ENCODE measurements at places on chromosomes 4 and X. TPM values are rescaled to one million over a fixed set of nuclear protein-coding genes. Genes with fewer than 3 reads are reported as not detected.

Gene TIGD2
- 5.9 TPM for total RNA-seq

Gene XAGE1B
- not detected for total RNA-seq

Gene HSFX2
- total RNA-seq: 0.64 TPM

Gene GPRASP1
- total RNA-seq: 3.5 TPM

Gene AFM
- total RNA-seq: not detected

Gene CXCL13
- not detected for total RNA-seq

Gene ZCCHC13
- not detected for total RNA-seq

GRCh38 chrX:20320461-20321159 lies 53.9 kb upstream of the RPS6KA3 start:
- DNase-seq: no peak

- no peak for DNase-seq
These were observed 15.4 kb upstream of the JADE1 start for GRCh38 chr4:128793859-128794672.

GRCh38 chr4:115675719-115676118 lies 562.3 kb upstream of the NDST4 start:
- no peak for DNase-seq

GRCh38 chr4:165288226-165288625 lies 39.2 kb upstream of the MSMO1 start:
- DNase-seq: no peak

DNA sequence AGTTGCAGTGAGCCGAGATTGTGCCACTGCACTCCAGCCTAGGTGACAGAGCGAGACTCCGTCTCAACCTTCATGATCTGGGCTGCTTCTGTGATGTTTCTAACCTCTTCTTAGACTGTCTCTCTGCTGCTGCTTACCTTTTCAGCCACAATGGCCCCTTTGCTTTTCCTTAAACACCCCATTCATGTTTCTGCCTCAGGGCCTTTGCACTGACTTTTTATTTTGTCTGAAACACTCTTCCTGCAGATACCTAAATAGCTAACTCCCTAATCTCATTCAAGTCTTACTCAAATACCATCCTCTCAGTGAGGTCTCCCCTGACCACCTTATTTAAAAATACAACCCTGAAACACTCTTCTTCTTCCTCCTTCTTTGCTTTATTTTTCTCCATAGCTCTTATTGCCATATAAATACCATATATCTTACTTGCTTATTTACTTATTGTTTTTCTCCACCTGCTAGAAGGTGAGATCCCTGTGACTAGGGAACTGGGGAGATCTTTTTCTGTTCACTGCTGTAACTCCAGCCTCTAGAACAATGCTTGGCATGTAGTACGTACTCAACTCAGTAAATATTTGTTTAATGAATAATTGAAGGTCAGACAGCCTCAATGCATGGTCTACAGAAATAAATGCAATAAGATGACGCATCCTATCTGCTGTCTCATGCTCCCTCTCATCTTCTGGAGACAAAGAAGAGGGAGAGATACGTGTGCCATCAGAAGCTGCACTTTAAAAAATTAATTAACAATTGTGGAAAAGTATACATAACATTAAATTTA lies 43.8 kb upstream of the SETD7 start:
- no peak for DNase-seq

DNA sequence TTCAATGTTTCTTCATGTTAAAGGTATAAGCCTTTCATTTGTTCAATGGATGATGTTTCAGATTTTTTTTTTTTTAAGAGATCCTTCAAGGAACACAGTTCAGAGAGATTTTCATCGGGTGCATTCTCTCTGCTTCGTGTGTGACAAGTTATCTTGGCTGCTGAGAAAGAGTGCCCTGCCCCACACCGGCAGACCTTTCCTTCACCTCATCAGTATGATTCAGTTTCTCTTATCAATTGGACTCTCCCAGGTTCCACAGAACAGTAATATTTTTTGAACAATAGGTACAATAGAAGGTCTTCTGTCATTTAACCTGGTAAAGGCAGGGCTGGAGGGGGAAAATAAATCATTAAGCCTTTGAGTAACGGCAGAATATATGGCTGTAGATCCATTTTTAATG lies 75.8 kb downstream of the NPNT start:
- DNase-seq: no peak

DNA sequence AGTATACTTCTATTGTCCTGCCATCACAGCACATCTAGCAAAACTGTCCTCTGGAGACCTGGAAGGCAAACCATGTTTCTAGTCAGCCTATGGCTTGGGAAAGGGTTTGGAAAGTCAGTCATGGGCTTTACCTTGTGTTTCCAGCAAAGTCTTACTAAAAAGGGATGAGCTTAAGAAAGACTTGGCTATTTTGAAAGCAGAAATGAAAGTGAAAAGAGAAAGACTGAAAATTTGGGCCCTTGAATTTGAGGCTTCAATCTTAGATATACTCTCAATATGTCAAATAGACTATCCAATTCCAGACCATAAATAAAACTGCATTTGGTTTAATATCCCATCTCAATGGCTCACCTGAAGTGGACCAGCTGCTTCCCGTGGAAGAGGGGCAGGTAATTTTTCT lies 127.9 kb downstream of the ZNF330 start:
- DNase-seq: no peak

- DNase-seq: no peak
These were observed 395.9 kb upstream of the HS3ST1 start for GRCh38 chr4:11824566-11824965.

GRCh38 chrX:71440401-71440800 lies 74.2 kb downstream of the TAF1 start:
- no peak for DNase-seq

GRCh38 chrX:23185951-23186350 lies 148.7 kb upstream of the PTCHD1 start:
- DNase-seq: no peak

DNA sequence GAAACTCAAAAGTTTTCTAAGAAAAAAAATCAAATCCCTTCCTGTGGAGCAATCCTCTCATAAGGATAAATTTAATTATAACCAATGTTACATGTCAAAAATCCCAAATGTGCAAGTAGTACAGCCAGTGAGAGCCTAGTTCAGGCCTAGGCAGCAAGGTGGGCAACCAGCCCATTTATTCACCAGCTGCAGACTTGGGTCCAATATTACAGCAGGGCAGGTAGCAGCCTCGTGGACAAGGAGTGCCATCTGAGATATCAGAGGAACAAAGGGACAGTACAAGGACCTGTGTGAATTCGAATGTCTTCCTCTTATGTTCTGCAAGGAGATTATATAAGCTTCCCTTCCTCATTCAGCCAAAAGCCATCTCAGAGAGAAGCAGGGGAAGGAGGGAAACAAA lies 6.6 kb downstream of the HELQ start:
- DNase-seq: no peak

- no peak for DNase-seq
These were observed 94.7 kb upstream of the PUDP start for GRCh38 chrX:7242613-7243012.

DNA sequence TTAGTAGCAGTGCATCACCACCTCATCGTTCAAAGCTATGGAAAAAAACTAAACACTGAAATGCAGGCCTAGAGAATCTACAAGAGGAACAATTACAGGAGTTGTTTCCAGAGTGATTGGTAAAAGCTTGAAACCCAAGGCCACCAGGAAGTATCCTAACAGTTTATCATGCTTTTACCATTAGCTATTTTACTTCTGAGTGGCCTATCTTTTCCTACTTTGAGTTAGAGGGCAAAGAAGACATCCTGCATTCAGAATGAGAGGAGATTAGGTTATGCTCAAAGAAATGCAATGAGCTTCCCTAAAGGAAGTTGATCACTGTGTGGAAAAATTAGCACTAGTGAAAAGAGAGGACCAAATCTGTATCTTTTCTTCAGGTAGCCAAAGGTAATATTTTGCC lies 69.8 kb upstream of the PRSS48 start:
- DNase-seq: no peak

- no peak for DNase-seq
These were observed 138.6 kb downstream of the AFF1 start for GRCh38 chr4:87073199-87074120.

GRCh38 chr4:111542056-111542455 lies 603.2 kb upstream of the FAM241A start:
- DNase-seq: no peak

DNA sequence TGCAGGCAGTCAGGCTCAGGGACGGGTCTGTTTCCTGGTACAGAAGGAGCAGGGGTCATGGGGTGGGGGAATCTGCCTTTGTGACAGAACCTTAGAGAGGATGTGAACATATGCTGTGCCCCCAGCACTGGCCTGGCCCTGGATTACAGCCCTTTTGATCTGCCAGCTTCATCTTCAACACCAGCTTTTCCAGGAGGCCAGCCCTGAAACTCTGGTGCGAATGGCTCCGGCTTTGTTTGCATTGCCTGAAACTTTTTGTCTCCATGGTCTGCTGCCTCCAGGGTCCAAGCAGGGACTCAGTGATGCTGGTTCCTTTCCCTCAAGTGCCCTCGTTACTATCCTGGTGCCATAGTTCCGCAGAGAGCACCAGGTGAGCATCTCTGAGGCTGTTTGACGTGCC lies 2.1 kb downstream of the CNGA2 start:
- DNase-seq: no peak

DNA sequence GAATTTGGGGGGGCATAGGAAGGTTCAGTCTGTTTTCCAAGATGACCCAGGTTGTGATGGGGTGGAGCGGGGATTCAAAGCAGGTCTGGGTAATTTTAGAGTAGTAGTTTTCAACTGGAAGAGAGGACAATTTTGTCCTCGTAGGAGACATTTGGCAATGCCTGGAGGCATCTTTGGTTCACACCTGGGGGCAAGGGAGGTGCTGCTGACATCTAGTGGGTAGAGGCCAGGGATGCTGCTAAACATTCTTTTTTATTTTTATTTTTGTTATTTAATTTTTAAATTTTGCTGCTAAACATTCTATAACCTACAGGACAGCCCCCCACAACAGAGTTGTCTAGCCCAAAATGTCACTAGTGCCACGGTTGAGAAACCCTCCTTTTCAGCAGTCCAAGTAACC lies 1.9 kb downstream of the RAB9A start:
- no peak for DNase-seq

DNA sequence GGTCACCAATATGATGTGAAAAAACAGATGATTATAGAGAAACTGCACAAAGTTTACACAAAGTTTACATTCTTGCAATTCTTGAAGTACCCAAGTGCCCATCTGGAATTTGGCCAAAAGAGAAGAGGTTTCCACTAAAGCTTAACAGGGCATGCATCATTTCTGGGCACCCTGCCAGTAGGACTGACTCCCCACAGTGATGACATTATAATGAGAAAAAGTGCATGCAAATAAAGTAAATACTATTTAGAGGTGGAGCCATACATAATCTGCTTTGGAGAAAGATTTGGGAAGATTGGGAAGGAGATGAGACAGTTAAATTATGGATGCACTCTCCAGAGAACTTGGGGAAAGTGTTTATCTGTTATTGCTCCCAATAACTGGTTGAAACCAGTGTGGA lies 93.7 kb upstream of the TRPC3 start:
- DNase-seq: peak; percentile 93

- DNase-seq: no peak
These were observed 94.6 kb downstream of the AKAP4 start for GRCh38 chrX:50106051-50106675.

DNA sequence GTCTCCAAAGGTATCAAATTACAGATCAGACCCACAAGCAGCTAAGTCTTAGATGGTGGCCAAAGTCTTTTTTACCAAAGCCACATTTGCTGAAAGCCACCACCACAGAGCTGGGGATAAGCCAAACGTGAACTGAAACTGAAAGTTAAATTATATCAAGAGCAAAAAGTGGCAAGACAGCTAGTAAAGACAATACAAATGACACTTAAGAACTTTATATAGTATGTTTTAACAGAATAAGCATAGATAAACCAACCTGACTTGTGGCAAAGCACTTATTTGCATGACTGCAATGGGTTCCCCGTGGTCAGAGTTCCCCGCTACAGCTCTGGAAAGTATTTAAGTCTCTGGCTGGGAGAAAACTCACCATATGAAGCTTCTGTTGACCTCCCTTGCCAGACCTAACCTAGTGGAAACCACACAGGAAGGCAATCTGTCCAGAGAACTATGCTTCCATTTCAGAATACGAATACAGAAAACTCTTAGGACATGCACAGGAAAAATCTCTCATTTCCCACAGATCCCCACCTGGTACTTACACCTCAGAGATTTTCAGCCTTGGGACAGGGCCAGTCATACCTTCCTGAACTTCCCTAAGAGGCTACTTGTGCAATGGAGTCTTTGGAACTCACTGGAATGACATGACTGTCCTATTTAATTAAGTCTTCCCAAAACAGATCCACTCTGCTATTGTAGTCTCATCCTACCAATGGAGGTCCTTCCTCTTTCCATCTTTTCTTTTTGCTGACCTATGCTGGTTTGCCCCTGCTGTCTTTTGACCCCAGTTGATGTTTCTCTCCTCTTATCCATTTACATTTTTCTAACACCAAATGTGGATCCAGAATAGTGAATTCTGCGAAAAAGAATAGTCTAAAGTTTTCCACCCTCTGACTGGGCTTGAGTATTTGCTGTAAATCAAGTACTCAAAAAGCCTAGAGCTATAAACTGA lies 225.1 kb downstream of the NR3C2 start:
- no peak for DNase-seq

DNA sequence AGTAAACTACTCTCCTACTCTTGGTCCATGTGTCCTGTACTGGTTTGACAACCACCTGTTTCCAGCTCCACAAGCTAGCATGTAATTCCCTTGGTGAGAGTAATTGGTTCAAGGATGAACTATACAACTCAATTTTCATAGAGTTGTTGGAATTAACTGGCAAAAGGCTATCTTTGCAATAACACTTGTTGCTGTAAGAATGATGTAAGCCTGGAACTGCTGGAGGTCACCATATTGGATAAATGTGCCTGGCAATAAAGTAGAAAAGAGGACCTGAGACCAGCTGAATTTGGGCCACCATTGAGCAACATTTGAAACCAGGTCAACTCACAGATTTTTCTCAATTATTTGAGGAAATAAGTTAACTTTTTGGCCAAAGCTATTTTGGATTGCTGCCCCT lies 175.5 kb downstream of the CAMK2D start:
- DNase-seq: no peak

DNA sequence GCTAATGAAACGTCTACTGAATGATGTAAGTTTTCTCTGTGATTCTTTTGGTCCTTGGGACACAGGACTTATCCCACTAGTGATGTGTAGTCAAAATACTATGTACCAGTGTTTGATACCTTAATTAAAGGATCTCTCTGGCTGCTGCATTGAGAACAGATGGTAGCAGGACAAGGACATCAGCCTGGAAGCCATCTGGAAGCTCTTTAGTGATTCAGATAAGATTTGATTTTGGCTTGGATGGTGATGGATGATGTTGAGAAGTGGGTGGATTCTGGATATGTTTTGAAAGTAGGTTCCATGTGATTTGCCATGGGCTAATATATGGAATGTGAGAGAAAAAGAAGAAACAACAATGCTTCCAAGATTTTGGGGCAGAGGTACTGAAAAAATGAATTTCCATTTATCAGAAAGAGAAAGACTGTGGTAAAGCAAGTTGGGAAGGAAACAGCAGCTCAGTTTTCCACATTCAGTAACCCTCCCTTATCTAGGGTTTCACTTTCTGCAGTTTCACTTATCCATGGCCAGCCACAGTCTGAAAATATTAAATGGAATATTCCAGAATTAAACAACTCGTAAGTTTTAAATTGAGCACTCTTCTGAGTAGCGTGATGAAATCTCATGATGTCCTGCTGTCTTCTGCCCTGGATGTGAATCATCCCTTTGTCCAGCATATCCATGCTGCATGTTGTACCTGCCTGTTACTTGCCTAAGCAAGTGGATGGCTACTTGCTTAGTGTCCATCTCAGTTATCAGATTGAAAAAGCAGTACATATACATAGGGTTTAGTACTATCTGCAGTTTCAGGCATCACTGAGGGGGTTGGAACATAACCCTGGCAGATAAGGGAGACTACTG lies 15.6 kb downstream of the CD38 start:
- no peak for DNase-seq
